ENCODE measurements at places on chromosomes 16 and 17.
A peak's percentile ranks its signal among the peaks of the same experiment; 100 is the strongest.

- no peak for DNase-seq
These were observed 24.1 kb upstream of the POLR3E start for GRCh38 chr16:22272870-22273650.

- no peak for DNase-seq
These were observed 74.5 kb downstream of the ABCC6 start for GRCh38 chr16:16148755-16149154.

DNA sequence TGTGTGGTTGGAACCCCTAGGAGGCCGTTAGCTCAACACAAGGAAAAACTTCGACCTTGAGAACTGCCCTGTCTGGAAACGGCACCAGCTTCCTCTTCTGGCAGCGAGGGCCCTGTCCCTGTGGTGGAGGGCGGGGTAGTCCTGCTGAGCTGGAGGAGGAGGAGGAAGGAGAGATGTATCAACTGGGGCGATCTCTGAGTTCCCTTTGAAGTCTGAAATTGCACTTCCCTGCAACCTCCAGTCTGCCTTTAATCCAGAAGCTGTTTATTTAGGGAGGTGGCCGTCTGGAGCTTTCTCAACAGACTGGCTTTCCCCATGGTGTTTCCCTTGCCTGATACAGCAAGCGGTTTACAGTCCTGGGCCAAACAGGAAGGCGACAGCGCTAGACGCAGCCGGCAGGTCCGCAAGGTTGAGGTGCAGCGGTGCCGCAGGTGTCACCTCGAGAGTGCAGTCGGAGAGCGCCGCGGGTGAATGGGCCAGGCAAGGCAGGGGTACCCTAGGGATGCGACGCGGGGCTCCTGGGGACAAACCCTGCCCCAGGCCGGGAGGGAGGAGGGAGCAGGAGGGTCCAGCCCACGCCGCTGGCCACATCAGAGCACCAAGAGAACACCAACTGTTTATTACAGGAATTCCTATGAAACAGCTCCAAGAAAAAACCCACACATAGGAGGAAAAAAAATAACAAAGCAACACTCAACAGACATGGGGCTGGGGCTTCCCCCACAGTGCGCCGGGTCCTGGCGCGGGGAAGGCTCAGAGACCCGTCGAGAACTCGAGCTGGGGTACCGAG is 11.4 kb upstream of the MRPS23 start:
- peak; percentile 84 for DNase-seq

DNA sequence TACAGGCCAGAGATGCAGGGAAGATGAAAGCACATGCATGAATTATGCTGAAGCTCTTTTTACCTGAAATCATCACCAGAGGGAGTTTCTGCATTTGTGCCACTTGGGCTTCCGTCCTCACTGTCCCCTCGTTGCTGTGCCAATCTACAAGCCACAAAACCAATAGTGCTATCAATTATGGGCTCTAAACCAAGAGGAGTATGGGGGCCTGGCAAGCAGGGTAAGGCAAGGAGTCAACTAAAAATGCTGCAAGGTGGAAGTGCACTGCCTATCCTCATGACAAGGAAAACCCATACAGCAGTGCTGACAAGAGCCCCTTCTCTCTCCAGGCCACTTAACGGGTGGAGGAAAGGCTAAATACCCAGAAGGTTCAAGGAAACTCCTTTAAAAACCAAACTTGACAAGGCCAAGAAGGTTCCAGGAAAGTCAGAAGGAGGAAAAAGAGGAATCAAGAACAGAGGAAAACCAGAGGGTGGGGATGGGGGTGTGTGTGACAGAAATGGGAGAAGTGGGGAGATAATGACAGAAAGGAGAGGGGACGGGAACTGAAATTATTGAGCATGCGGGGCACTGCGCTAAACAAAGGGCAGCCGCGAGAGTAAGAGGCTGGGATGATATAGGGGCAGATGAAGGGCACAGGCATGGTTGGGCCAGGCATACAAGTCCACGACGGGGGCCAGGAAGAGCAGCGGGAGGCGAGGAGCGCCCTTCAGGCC is 674 bp downstream of the C17orf75 start:
- no peak for DNase-seq

DNA sequence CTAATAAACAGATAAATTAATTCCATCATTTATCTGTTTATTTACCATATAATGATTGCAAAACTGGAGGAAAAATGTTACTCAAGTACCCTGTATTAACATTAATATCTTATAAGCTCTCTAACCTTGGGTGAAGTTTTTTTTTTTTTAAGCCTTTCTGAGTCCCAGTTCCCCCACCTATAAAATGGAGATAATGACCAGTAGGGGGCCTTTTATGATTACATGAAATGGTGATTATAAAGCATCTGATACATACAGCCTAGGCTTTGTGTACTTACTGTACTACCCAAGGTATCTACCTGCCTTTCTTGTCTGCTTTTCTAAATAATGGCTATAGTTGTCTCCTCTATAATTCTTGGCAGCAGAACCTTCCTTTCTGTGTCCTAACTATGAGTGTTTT is 22.6 kb downstream of the LRRC36 start:
- DNase-seq = no peak

DNA sequence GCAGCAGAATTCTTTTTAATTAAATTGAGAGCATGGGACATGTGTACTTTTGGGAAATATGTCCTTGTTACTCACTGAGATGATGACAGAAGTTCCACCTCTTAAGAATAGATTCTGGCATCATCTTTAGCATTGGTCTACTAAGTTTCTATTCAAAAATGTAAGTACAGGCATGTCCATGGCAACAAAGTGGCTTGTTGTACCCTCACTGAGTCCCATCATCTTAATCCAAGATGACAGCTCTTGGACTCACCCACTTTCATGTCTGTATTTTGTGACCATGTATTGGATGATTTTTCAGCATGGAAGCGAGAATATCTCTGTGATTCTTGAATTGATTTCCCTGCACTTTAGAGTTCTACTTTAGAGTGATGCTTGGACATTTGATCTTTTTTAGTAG is 33.1 kb upstream of the NAGLU start:
- no peak for DNase-seq

- no peak for DNase-seq
These were observed 20.7 kb downstream of the DNAH9 start for GRCh38 chr17:11618861-11619566.

DNA sequence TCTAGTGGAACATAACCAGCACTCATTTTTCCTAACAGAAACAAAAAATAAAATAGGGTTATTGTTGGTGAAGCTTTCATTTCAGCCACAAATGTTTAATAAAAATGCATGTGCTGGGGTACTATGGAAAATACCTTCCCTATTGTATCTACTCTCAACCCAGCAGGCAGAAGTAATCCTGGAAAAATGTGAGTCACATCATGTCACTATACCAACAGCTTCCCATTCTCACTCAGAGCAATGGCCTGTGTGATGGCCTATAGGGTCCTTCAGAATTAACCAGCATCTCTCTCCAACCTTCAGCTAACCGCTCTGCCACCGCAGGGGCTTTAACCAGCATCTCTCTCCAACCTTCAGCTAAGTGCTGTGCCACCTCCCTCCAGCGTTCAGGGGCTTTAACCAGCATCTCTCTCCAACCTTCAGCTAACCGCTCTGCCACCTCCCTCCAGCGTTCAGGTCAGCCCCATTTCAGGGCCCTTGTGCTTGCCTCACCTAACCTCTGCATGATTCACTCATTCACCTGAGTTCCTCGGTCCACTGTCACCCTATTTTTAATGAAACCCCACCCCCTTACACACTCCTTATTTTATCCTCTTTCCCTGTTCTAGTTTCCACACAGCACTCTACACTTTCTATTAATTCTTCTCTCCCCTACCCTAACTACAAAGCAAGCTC is 34.0 kb downstream of the UBE2G1 start:
- no peak for DNase-seq

DNA sequence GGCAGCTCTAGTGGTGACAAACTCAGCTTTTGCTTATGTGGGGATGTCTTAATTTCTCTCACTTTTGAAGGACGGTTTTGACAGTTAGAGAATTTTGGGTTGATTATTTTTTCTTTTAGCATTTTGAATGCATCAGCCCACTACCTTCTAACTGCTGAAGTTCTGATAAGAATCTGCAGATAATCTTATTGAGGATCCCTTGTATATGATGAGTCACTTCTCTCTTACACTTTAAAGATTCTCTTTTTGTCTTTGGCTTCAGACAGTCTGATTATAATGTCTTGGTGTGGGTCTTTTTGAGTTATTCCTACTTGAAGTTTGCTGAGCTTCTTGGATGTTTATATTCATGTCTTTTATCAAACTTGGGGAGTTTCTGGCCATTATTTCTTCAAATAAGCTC is 5.5 kb upstream of the PRKCB start:
- no peak for DNase-seq

DNA sequence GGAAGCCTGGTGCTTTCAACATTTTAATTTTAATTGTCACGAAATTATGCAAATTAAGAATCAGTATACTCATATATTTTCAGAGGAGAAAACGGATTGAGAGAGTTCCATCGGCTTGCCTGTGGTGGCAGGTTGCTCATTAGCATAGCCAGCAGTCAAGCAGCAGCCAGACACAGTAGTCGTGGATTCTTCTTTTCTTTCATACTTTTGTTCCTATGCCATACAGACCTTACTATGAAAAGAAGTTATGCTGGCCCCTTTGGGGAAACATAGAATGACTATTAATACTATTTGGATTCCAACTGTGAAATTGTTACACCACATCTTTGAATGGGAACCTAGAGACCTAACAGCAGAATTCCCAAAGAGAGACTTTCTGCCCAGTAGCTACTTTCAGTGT is 617.7 kb upstream of the CA10 start:
- DNase-seq = no peak

- DNase-seq = no peak
These were observed 937.8 kb downstream of the KCNJ2 start for GRCh38 chr17:71107136-71107535.

DNA sequence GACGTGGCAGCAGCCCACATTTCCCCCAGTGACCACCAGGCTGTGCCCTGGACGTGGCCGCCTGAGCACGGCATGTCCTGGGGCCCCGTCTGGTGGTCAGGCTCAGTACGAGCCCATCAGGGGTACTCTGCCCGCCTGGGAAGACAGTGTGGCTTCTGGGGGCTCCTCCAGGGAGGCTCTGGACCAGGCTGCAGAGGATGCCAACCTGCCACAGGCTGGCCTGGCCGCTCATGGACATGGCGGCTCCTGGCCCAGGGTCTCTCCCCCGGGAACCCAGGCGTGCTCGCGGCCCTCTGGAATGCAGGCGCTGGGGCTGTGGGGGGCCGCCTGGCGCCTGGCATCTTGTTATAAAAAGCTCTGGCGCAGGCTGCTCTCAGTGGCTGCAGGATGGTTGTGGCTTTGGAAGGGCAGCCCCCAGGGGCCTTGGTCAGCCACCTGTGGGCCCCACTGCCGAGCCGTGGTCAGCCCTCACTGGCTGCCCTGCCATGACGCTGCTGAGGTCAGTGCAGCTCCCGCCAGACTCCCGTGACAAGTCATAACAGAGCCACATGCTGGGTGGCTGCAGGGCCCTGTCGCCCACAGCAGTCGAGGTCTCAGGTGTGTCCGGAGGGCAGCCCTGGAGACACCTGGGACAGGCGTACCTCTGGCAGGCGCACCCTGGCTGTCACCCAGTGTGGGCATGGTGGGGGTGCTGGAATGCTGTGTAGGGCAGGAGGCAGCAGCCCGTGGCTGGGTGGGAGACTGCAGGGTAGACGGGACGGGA is 15.0 kb downstream of the CENPX start:
- no peak for DNase-seq

DNA sequence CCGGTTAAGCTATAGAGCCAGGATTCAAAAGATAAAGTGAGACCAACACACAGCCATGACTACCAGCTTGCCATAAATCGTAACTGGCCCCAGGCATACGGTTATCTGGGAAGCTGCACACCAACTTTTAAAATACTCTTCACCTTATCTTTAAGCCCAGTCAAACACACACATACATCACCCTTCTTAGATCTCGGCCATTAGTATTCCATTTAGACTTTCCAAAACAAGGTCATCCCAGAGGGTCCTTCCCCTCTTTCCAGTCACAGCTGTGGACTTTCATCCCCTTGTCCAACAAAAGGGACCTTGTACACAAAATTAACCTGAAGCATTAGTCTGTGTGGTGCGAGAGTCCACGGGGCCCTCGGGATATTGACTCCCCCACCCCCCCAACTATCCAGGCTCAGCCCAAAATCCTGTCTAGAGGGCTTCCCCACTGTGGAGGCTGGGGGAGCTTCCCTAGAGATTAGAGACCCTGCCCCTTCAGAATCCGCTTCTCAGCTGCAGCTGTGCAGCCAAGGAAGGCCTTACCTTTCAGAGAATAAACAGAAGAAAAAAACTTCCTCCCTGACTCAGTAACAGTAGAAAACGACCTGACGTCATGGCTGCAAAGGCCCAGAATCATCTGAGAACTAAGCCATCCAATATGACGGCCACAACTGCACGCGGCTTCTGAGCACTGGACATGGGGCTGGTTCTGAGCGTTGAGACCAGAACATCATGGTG is 9.9 kb downstream of the ZFHX3 start:
- DNase-seq = no peak

GRCh38 chr17:33802349-33803198 is 452.5 kb upstream of the CCL2 start:
- peak; percentile 43 for DNase-seq

DNA sequence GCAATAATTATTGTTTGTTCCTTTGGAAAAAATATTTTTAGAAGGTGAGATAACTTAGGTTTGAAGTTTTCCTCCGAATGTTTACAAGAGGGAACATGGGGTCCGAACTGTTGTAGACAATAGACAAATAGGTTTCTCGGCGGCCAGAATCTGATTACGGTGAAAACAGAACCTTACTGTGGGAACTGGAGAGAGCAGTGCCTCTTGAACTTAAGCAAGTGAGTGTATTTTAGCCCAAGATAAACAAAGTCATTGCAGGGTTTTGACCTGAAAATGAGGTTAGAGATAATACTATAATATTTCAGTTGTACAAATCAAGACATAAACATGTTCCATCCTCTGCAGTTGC is 134.7 kb downstream of the ABCA8 start:
- DNase-seq = no peak

GRCh38 chr17:51028176-51028863 is 92.3 kb downstream of the SPAG9 start:
- no peak for DNase-seq

DNA sequence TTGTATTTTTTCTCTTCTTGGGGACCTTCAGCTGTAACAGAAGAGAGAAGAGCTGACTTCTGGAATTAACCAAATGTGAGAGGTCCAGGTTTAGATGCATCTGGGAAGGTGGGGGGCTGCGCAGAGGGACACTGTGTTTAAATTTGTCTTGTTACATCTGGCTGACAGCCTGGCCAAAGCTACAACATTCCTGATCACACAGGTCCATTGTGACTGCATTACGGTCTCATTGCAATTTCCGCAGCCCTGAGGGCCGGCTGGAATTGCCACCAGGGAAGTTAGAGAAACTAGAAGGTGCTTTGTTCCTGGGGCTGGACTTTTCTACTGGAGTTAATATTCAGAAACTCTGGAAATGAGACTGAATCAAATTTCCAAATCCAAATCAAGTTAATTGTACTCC is 37.9 kb upstream of the LRRC75A start:
- no peak for DNase-seq

- peak; percentile 92 for DNase-seq
These were observed 743 bp downstream of the WIPI1 start for GRCh38 chr17:68456339-68457167.
